ENCODE measurements at places on chromosomes 16 and 17. TPM values are rescaled to one million over a fixed set of nuclear protein-coding genes. Genes with fewer than 3 reads are reported as not detected.

DNA sequence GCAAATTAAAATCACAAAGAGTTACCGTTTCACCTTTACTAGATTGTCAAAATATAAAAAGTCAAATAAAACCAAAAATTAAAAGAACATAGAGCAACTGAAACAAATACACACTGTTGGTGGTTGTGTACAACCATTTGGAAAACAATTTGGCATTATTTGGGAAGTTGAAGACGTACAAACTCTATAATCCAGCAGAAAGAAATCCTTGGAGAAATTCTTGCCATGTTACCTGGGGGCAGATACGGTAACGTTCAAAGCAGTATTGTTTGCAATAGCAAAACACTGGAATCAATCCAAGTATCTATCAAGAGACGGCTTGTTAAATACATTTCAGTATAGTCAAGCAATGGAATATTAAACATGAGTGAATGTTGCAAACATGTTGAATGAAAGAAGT is 56.7 kb downstream of the TBX4 start:
- DNase-seq = no peak

GRCh38 chr16:88691924-88692560 is 5.7 kb upstream of the SNAI3 start:
- DNase-seq = no peak

- no peak for DNase-seq
These were observed 13.3 kb upstream of the FOXF1 start for GRCh38 chr16:86496929-86497461.

GRCh38 chr17:56867948-56868376 is 34.0 kb downstream of the DGKE start:
- DNase-seq = peak; percentile 90

- DNase-seq = no peak
These were observed 28.8 kb upstream of the NXPH3 start for GRCh38 chr17:49546546-49547535.

DNA sequence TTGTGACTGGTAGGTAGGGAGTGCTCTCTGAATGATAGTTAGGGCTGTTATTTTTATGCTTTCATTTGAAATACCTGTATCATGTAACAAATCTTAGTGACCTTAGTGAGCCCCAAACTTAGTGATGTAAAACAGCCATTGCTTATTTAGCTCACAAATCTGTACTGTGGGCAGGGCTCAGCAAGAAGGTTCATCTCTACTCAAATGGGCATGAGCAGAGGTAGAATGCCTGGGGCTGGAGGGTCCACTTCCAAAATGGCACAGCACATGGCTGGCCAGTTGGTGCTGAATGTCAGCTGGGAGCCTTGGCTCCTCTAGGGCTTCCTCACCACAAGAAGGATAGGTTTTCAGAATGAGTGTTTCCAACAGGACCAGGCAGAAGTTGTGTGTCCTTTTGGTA is 49.3 kb upstream of the FOXF1 start:
- DNase-seq = no peak

Gene KRT9
- total RNA-seq = not detected

DNA sequence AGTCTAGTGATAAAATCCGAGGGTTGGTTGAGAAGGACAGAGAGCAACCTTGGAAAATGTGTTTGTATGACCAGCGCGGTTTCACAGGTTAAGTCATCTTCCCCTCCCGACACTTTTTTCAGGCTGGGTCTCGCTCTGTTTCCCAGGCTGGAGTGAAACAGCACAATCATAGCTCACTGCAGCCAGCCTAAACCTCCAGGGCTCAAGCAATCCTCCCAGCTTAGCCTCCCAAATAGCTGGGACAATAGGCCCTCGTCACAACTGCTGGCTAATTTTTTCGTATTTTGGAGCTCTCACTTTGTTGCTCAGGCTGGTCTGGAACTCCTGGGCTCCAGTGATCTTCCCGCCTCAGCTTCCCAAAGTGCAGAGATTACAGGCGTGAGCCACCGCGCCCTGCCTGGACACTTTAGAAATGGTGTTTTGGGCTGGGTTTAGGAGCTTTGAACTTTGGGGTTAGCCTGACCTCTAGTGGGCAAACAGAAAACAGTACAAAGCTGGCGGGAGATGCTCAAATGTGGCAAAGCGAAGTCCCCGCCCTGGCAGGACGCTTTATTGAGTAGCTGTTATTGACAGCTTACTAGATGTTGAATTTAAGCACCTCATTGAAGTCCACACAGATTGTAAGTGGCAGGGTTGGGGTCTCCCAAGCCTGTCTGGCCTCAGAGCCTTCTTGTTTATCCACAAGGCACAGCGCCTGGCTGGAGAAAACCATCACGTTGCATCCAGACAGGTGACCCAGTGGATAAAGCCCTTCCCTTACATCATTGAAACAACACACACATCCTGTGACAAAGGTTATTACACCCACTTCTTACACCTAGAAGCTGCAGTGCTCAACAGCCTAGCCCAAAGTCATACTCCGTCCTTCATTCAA is 34.7 kb upstream of the RBBP6 start:
- peak; percentile 67 for DNase-seq

DNA sequence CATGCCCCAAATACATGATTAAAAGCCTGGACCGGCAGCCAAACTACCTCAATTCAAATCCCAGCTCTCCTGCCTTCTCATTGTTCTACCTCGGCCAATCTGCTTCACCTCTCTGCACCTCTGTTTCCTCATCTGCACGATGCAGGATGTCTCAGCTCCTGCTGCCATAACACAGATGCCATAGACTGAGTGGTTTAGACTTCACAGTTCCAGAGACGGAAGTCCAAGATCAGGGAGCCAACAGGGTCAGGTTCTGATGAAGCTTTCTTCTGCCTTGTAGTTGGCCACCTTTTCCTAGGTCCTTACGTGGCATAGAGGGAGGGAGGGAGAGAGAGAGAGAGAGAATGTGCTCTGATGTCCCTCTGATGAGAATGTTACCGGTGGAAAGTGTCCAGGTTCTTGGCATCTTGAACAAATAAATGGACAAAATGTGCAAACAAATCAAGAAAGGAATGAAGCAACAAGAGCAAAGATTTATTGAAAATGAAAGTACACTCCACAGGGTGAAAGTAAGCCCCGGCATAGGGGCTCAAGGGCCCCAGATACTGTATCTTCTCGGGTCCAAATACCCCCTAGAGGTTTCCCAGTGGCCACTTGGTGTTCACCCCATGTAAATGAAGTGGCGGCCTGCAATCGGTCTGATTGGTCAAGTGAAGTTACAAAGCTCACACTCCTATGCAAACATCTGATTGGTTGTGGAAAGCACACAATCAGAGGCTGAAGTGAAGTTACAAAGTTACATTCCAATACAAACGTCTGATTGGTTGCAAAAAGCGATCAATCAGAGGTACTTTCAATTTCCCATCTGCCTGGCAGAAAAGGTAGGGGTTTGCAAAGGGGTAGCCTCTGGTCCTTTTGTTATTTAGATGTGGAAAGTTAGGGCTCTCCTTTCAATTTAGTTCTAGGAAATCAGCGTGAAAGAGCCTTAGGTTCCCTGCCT is 43.3 kb upstream of the ZCCHC14 start:
- peak; percentile 72 for DNase-seq

All from endothelial cell of umbilical vein (primary cell).